Retina (tissue), 1 donor: ENCODE measurements at places on chromosomes 7 and 10.

- no peak for DNase-seq
These were observed 183.6 kb downstream of the PFKFB3 start for GRCh38 chr10:6386346-6386745.

GRCh38 chr10:114711176-114711868 lies 53.2 kb upstream of the ABLIM1 start:
- no peak for DNase-seq

GRCh38 chr7:121544726-121545125 lies 148.6 kb upstream of the FAM3C start:
- DNase-seq: no peak

DNA sequence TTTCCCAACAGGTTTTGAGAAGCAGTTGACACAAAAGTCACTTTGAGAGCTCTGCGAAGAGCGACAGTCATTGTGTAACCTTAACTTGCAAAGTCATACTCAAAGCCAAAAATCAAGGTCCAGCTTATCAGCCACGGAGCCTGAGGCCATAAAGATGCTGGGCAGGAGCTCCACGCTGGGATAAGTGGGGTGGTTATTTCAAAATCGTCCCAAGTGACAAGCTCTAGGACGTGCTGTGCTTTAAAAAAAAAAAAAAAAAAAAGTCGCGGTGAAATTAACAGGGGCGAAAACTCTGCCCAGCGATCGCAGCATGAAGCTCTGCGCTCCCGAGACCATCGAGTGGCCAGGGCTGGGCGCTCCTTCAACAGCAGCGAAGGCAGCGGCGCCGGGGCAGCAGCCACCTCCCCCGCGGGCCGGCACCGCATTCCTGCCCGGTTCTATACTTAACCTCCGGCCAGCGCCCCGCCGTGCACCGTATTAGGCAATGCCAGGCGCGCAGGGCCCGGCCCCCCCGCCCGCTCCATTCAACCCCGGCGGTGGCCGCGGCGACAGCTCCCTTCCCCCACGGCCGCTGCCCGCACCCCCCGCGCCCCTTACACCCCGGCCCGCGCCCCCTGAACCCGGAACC lies 657 bp downstream of the HACD1 start:
- DNase-seq: peak; percentile 80

- no peak for DNase-seq
These were observed 48.4 kb downstream of the LHPP start for GRCh38 chr10:124509880-124510632.
